BJ (cell line): ENCODE measurements at places on chromosomes 5 and 9.

DNA sequence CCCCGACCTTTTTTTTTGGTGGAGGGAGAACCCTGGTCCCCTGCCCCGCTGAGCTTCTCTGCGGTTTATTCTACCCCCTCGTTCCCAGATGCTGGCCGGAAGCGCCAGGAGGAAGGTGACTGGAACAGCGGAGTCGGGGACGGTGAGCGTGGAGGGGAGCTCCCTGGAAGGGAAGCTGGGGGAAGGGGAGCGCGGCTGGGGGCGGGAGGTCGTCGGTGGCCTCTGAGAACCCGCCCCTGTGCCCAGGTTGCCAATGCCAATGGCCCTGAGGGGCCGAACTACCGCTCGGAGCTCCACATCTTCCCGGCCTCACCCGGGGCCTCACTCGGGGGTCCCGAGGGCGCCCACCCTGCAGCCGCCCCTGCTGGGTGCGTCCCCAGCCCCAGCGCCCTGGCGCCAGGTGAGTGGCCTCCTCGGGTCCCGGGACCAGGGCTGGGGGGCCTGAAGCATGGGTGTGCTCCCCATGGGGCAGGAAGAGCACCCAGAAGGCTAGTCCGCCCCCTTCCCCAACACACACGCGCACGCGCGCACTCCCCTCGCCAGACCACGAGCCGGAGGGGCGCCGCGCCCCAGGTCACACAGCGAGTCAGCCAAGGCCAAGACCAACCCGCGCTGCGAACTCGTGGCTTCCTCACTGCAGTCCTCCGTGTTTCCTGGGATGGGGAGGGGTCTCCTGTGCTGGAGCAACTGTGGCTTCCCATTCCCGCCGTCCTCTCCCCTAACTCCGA, 10.6 kb downstream of the MYOZ3 start:
- DNase-seq, result no peak

GRCh38 chr9:114212826-114213225, 57.5 kb downstream of the COL27A1 start:
- no peak for DNase-seq

GRCh38 chr5:125227333-125228095, 481.1 kb upstream of the ZNF608 start:
- no peak for DNase-seq

DNA sequence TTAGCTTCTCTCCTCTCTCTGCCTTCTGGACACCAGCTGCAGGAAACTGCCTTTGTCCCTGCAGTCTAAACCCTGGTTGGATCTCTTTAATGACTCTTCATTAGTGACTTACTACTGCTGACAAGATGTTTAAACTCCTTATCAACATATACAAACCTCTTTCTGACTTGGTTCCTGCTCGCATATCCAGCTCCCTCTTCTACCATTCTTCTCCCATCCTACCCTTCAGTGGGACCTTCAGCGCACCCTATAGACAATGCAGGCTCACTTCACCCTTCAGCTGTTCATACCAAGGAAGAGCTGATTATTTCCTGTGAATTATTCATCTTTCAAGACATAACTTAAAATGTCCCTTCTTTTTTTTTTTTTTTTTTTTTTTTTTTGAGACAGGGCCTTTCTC, 436.5 kb downstream of the KIAA0825 start:
- DNase-seq, result no peak

GRCh38 chr9:34985311-34985899, 4.1 kb upstream of the DNAJB5 start:
- no peak for DNase-seq

DNA sequence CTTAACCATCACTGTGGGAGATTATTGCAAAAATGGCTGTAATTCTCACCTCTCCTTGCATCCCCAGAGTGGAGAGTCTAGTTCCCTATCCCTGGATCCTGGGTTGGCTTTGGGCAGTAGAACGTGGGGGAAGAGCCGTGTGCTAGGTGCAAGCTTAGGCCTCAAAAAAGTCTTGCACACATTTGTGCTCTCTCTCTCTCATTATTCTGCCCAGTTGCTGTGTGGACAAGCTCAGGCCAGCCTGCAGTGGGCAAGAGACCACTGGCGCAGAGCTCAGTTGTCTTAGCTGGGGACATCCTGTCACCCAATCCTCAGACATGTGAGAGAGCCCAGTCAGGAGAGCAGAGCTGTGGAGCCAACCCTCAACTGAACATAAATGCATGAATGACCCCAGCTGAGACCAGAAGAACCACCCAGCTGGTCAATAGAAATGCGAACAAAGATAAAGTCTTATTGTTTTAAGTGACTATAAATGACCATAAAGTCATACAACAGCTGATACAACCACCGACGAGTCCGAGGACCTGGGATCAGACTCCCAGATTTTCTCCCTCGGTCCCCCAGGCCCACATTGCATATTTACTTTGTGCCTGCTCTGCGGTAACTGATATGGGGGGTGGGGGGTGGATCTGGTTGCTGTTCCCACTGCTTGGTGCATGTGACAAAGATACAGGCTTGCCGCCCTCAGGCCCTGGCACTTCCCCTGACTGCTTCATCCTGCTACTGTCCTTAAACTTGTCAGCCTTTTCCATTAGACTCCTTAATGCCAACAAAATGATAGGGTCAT, 166.4 kb upstream of the MVB12B start:
- DNase-seq, result no peak

GRCh38 chr5:26259081-26259480, 779.3 kb downstream of the CDH9 start:
- no peak for DNase-seq

DNA sequence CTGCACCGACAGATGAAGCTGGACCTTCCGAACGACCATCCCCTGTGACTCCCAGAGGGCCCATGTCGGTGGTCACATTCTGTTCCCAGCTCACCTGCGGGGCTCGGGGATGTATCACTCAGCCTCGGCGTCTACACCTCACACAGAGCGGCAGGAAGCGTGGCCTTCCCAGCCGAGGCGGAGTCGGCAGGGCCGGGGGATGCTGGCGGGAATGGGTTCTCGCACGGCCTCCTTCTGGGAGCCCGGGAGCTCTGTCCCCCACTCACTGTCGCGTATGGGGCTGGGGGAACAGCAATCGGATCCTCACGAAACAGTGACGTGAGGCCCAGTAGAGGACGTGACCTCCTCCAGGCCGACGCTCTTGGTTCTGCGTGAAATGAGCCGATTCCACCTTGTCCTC, 20.4 kb downstream of the NACC2 start:
- no peak for DNase-seq

- peak; percentile 80 for DNase-seq
Measured at GRCh38 chr9:72577212-72577753, 55.9 kb downstream of the TMC1 start.

- no peak for DNase-seq
Measured at GRCh38 chr5:66144834-66145390, 812 bp downstream of the SREK1 start.

DNA sequence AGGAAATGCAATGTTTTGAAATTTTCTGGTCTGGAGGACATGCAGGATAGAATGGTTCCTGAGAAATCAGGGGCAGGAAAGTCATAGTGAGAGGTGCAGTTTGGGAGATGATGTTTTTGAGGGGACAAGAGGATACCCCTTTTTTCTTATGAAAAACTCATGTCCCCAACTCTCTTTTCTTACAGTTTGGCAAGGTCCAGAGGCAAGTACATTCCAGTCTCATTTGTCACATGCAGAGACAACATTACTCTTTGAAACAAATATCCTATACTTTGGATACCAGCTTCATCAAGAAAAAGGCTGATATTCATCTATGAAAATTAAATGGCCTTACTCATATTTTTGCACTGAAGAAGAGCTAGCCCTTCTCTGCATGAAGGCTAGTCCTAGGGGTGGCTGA, 48.2 kb downstream of the EQTN start:
- DNase-seq, result no peak
